NCI-H2171 treated with DMSO at 0.1 percent for 48 hours (cell line): ENCODE measurements at places on chromosomes 2 and 18.

DNA sequence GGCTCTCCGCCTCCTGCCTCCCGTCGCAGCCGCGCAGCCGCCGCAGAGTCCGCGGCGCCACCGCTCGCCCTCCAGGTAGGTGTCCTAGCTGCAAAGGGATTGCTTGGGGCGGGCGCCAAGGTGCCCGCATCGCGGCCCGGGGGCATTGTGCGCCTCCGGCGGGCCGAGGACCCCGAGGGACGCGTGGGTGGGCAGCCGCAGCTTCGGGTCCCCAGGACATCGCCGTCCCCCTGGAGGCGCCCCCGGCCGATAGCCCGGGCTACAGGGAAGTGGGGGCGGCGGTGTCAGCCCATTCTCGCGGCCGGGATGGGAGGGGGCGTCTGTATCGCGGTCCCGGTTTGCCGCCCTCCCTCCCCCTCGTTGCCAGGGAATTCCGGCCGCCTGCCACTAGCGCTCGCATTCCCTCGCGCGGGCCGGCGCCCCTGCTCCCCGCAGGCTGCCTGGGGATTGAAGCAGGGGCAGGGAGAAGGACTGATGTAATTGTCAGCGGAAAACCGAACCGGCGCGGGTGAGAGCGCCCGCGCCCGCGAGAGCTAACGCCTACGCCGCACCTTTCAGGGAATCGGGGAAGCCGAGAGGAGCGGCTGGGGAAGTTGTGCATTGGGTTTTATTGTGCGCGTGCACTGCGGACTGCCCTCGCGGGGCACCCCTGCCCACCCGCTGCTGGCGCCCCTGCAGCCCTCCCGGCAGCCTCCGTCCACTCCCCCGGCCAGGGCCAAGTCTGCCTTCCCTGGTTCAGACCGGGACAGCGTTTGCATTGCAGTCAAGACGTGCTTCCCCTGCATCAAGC lies 483 bp downstream of the OSBPL6 start:
- DNase-seq: peak; percentile 71

GRCh38 chr2:111239581-111240249 lies 119.0 kb downstream of the BCL2L11 start:
- DNase-seq: no peak

- no peak for DNase-seq
These were observed 45.2 kb upstream of the MGAT4A start for GRCh38 chr2:98776136-98776535.

- DNase-seq: peak; percentile 50
These were observed 2.1 kb downstream of the DNAH7 start for GRCh38 chr2:196066291-196067087.

- no peak for DNase-seq
These were observed 23.4 kb downstream of the NR4A2 start for GRCh38 chr2:156309167-156309566.

- DNase-seq: no peak
These were observed 1.8 kb downstream of the SLC4A10 start for GRCh38 chr2:161625996-161626395.

GRCh38 chr18:49016648-49017539 lies 66.1 kb upstream of the SMAD7 start:
- no peak for DNase-seq

GRCh38 chr2:157421331-157421944 lies 22.5 kb downstream of the CYTIP start:
- no peak for DNase-seq

DNA sequence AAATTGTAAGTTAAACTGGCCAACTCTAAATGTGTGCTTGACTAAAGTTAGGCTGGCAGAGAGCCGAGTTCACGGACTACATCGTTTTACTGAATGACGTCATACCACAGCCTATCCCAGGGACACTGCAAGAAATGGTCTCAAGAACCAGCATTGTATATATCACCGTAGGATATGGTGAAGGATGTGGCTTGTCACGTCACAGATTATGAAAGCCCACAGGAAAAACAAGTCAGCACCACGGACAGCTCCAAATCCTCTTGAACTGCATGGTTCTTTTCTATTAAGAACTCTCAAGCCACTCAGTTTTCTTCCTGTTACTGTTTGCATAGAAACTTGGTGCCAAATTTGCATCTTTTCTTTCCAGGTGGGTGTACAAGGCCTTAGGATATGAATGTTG lies 85.1 kb upstream of the ACAA2 start:
- no peak for DNase-seq

DNA sequence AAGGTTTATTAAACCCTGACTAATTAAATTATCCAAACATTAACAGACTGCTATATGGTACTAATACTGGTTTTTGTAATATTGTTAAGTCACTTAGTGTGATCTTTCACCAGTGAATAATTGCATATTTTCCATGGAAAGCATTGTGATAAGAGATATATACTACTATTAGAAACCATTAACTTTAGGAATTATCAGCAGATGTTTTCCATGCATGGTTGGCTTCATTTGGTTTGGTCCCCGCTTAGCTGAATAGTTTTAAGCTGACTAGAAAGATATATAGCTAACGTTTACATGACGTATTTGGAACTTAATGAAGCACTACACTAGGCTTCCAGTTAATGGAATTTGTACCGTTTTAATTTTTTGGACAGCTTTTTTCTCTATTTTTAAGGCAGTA lies 37.9 kb downstream of the LCLAT1 start:
- DNase-seq: no peak

DNA sequence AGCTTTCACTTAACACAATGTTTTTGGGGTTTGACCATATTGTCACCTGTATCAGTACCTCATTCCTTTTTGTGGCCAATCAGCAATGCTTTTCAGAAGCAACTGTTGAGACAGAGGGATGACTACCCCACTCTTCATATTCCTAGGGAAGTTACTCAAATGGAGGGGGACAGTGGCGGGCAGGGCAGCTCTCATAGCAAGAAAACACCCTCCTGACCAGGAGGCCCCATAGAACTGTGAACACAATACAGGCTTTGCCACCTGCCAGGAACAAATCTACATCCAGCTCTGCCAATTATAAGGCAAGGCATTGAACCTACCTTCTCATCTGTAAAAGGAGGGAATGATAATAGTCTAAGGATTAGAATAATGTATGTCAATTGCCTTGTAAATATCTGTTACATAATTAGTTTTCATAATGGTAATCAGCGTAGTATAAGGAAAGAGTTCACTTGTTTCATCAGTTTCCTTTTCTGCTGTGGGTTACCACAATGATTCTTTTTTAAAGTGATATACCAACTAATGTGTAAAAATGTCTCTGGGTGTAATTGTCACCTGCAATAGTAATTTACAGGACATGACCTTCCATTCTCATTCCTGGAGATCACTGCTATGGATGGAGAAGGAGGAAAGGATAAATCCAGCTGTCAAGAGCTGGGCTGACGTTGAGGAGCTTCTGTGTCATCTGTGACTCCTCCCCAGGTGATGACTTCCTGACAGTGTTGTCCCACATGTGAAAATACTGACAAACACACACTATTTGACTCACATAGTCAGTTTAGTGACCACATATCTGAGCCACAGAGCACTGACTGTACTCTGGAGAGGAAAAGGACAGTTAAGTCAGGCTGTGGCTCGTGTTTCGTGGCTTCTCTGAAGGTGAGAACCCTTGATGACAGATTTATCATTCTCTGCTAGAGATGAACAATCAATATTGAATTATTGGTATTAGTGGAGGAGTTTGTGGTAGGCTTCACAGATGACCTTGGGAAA lies 13.5 kb downstream of the ALPK2 start:
- no peak for DNase-seq

DNA sequence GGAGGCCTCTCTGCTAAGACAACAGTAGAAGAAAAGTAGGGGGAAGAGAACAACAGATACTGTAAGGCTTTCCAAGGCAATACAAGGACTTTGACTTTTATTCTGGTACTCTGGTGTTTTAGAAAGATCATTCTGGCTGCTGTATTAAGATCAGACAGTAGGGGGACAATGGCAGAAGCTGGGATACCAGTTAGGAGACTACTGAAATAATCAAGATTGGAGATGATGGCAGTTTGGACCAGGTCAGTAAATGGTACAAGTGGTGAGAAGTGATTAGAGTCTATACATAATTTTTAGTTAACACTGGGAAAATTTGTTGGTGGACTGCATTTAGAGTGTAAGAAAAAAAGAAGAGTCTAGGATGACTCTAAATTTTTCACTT lies 139.7 kb downstream of the ROCK1 start:
- peak; percentile 24 for DNase-seq

- DNase-seq: no peak
These were observed 1.4 kb downstream of the ACTR1B start for GRCh38 chr2:97662386-97662894.

DNA sequence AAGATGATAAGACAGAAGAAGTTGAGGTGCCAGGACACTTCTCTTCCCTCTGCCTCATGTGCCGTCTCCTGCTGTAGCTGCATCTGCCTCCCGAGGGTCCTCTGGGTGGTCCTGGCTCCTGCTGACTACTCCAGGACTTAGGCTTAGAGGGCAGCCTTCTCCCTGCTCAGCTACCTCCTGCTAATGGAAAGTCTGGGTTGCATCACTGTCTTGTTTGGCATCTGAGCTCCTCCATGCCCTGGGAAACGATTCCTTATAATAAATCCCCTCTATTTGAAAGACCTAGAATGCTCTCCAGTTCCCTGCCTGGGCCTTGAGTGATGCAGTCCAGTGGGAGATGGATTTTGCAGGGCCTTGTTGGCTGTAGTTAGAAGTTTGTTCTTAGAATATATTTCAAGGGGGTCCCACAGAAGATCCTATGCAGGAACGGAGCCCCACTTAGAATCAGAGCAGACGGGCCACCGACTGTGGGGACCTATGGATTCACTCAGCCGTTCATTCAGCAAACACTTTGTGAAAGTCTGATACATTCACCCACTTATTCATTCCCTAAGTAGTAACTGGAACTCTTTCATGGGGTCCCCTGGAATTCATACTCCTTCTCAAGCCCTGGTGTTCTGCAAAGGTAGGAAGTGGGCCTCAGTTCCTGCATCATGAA lies 269.8 kb upstream of the HDAC4 start:
- DNase-seq: no peak

DNA sequence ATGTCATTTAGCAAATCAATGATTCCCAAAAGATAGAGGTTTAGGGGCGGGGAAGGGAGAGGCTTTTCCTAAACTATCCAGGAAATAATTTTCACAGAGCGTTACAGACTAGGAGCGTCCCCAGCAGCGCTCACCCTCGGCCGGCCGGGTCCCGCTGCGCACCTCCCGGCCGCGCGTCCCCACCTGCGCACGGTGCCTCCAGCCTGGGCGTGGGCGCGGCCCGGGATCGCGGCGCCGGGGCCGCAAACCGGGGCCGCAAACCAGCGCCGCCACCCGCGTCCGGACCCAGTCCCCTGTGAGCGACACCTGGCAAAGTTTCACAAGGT lies 684 bp upstream of the ZCCHC2 start:
- DNase-seq: peak; percentile 38

GRCh38 chr2:241234962-241235740 lies 46.7 kb downstream of the ANO7 start:
- DNase-seq: no peak

DNA sequence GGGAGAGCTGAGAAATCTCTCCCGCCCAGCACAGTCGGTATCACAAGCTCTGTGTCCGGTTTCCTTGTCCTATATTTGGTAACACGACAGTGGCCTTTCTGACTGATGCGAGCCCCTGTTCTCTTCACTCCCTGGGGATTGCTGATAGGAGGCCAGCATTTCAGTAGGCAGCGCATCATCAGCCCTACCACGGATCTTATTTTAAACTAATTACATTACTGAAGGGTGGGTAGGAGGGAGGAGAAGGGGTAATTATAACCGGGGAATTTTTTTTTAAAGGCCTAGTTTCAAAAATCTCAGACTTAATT lies 125.6 kb upstream of the LGALSL start:
- DNase-seq: no peak

DNA sequence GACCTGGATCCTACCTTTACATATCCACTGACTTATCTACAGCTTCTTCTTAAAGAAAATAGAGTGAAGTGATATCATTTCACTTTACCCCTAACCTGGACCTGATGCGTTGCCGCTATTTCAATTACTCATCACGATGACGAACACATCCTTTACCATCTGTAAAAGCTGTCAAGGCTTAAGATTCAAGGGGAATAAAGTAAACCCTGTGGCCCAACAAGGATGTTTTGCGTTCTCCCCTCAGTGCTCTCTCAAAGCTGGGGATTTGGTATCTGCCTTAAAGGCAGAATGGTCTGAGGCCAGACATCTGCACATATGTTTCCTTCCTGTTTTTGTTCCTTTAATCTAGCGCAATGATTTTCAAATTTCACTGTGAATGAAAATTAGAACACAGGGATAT lies 100.1 kb upstream of the KLF7 start:
- DNase-seq: no peak

DNA sequence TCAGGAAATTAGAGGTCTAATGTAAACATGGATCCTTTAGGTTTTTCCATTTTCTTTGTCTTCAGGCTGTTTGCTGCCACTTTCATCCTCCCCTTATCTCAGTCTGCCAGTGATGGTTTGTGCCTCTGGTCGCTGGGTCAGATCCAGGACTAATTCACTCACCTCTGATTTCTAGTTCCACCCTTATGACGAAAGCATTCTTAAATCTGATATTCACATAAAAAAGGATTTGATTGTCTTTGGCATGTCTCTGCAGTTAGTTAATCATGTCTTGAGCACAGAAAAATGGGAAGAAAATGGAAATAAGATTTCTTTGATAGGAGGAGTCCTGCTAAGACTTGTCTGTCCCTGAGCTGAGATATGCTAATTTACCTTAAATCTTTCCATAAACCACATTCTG lies 4.6 kb downstream of the IL1RL1 start:
- DNase-seq: no peak

- DNase-seq: peak; percentile 42
These were observed 175.7 kb upstream of the HAAO start for GRCh38 chr2:42967959-42968674.

DNA sequence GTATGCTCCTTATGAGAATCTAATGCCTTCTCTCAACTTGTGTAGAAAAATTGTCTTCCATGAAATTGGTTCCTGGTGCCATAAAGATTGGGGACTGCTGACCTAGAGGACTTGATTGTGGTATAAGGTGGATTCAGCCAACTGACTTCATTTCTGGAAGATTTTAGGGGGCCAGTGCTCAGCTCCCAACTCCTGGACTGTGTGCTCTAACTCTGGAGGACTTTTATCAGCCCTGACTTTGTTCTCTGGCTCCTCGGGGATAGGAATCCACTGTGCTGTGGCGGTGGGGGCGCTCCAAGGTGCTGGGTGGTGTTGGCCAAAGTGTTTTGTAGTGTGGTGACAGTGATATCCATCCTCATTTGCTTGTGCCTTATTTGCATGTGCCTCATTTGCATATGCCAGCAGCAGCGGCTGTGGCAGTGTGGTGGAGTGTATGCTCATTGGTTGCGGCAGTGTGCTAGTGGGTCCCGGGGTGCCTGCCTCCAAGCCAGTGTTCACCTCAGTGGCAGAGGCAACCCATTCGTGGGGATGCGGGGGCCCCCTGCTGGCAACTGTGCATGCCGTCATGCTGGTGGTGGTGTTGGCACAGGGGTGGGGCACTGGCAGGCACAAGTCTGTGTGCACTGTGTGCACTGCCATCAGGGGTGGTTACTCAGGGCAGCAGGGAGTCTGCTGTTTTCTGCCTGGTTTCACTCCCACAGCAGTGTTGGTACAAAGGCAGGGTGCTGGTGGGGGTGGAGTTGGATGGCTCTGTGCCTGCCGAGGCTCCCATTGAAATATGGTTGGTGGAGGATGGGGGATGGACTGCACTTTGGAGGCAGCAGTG lies 19.6 kb downstream of the EHBP1 start:
- no peak for DNase-seq
